ENCODE measurements at places on chromosomes 11 and 22.

- no peak for DNase-seq
These were observed 38.7 kb upstream of the E2F8 start for GRCh38 chr11:19279451-19279850.

- DNase-seq: peak; percentile 15
These were observed at the start of gene SCUBE1 for GRCh38 chr22:43343262-43343669. Gene SCUBE1 (minus strand): TSS chr22:43343372. CDS start chr22:43343261, 111 bp downstream.

- no peak for DNase-seq
These were observed 7.7 kb downstream of the CEP164 start for GRCh38 chr11:117335399-117335798.

- no peak for DNase-seq
These were observed 2.5 kb downstream of the KCNJ4 start for GRCh38 chr22:38452373-38453065.

DNA sequence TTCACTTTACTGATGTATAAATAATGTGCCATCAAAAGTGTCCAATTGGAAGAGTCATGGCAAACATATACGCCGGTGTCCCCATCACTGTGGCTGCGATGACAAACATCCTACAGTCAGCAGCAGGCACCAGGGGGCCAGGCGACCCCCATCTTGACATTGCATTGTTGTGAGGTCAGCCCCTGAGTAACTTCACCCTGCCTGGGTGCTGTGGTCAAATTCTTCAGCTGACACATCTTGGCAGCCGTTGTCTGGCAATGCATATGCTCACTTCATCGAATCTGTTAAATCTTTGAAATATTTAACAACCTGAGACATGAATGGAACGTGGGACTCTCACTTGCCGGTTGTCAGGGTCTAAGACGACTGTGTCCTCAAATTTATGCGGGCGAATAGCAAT lies 430.9 kb downstream of the BRD1 start:
- no peak for DNase-seq

GRCh38 chr11:27058456-27058855 lies 17.8 kb downstream of the BBOX1 start:
- no peak for DNase-seq

- DNase-seq: no peak
These were observed 108.4 kb downstream of the ZBTB16 start for GRCh38 chr11:114167771-114168448.

DNA sequence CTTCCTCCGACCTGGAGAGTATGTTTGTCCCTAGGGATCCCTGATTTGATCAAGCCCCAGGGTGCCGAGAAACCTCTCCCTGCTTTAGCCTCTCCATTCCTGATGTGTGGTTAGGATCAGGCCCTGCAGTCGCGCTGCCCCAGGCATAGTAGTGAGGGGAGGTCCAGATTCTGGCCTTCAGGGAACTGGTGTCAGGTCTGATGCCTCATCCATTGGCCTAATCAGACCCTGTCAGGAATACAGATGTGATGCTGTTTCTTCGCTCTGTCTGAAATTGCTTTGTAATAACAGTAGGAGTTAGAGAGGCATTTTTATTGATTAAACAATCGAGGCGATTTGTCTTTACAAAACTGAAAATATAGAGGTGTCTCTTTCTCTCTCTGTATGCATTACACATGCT lies 75.2 kb downstream of the GRIK4 start:
- DNase-seq: no peak

DNA sequence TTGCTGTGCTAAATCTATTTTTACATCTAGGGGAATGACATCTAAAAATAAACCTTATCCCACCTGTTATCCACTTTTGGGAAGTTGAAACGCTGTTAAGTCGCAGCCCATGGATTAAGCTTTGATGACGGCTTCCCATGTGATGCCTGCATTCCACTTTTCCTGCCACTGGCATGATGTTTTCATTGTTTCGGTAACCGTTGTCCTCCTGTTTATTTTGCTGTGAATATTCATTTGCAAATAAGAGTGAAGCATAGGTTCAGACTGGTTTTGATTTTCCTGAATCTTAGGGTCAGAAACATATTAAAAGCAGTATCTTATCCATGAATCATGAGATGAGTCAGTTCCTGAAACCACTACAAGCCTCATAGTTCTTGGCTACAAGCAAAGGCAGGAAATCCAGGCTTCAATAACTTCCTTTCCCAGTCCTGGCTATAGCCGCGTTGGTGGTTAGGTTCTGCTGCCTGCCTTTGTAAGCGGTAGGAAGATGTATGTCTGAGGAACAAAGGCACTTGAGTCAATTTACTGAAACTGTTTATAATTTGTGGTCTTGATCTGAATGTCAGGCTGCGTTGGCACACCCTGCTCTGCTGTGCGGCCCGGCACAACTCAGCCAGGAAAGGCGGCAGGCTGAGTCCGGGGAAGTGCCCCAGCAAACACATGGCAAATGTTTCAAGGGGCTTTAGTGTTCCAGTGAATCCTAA lies 19.4 kb downstream of the TEAD1 start:
- DNase-seq: no peak

DNA sequence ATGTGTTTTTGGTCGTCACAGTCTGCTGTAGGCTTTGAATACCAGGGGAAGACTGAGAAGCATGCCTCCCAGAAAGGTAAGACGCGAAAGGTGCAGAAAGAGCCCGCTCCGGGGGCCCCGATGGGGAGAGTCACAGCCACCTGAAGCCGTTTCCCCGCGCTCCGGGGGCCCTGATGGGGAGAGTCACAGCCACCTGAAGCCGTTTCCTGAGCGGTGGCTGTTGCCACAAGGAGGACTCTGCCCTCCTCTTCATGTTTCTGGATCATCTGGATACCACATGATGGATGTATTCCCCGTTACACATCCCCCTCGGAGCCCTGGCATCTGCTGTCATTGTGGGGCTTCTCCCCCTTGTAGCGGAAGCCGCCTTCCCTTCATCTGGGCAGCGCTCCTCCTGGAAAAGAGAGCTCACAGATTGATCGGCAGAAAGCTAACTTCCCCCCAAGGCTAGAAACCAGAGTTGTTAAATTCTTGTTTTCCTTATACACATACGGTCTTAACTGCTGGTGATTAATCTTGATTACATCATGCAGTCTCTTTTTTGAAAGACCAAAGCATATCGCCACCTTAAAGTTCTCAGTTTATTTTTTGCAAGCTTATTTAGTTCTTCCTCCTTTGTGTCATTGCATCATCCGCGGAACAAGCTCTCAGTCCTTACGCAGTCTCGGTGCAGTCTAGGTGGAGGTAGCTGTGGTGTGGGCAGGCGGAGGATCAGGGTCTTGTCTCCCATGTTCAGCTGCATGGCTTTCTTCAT lies 17.5 kb downstream of the CTTN start:
- DNase-seq: no peak

DNA sequence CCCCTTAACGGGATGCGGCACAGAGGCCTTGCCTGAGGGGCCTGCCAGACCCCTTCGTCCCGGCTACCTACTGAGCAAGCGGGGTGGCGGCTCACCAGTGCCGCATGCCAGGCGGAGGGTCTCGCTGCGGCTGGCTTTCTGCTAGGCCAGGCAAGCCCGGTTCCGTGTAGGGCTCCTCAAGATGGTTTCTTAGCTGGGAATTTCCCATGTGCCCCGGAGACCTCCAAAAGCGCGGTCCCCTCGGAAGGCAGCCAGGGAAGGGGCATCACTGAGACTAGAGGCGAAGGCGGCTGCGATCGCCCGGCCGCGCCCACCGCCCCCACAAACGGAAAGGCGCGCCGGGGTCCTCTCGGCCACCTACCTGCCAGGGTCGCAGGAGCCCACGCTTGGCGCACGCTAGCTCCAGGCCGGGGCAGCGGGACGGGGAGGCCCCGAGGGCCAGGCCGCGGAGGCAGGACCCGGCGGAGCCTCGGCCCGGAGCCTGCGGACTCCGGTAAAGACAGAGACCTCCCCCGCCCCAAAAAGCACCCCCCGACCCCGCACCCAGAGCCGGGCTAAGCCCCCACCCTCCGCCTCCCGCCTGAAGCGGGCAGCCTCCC lies 23.8 kb downstream of the MICAL3 start:
- DNase-seq: no peak

- no peak for DNase-seq
These were observed 36.8 kb downstream of the WNT11 start for GRCh38 chr11:76169473-76169896.

GRCh38 chr11:19375440-19375839 lies 134.7 kb upstream of the E2F8 start:
- DNase-seq: no peak

DNA sequence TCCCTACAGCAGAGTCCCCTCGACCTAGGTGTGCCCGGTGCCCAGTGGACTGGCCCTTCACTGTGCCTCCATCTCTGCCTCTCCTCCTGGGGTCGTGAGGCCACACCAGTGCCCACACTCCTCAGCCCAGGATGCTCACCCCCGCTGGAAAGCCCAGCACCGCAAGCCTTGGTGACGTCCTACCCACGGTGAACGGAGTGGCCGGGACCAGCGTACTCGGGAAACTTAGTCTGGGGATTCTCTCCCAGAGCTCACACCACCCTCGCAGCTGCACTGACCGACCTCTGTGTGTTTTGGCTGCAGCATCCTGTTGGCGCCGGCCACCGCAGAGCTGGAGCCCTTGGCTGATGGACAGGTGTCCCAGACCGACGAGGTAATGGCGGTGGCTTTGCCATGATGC lies 35.5 kb upstream of the KRTAP5-7 start:
- DNase-seq: no peak

GRCh38 chr11:12216671-12217374 lies 106.4 kb downstream of the MICAL2 start:
- DNase-seq: no peak

DNA sequence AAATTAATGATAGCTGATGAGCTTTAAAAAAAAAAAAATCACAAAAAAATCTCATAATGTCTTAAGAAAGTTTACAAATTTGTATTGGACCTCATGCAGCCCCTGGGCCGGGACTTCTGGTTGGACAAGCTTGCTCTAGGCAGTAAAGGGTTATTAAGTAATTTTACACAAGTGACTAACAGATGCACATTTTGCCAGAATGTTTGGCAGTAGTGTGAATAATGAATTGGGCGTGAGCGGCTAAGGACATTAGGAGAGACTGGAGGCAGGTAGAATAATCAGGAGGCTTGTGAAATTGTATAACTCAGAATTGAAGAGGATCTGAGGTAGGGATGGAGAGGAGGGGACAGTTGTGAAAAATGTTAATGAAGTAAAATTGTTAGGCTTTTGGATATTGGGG lies 77.4 kb downstream of the HIPK3 start:
- no peak for DNase-seq

- no peak for DNase-seq
These were observed 23.7 kb downstream of the ADAMTS8 start for GRCh38 chr11:130404727-130405126.

DNA sequence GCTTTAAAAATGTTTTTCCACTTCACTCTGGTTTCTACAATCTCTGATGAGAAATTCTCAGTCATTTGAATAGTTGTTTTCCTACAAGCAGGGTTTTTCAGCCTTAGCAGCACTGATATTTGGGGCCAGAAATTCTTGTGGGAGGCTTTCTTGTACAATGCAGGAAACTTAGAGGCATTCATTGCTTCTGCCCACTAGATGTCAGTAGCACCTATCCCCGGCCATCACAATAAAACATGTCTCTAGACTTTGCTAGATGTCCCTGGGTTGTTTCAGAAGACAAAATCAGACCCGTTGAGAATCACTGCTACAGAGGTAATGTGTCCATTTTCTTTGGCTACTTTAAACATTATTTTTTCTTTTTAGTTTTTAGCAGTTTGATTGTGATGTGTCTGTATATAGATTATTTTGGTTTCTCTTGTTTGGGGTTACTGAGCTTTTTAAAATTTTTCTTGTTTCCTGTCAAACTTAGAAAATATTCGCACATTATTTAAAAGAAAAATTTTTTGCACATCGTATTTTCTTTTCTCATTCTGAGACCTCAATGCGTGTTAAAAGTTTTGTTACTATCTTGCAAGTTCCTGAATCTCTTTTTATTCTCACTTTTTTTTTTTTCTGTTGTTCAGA lies 60.8 kb upstream of the CCDC179 start:
- no peak for DNase-seq

DNA sequence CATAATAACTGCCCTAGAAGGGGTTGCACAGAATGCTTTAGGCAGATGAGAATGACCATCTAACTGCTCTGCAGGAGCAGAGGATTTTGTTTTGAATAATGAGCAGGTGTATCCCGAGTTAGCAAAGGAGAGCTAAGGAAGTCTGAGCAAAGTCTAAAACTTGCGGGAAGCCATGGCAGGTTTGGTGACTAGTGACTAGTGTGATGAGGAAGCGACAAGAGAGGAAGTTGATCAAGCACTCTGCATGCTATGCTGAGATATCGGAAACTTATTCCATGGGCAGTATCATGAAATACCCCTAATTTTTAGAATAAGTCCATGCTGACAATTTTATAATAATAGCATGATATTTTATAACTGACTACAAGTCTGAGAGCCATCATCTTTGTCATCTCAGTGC lies 12.9 kb downstream of the OLFML1 start:
- no peak for DNase-seq

GRCh38 chr22:49892226-49892899 lies 25.9 kb downstream of the ALG12 start:
- no peak for DNase-seq

GRCh38 chr22:36284171-36284571 lies 31.2 kb downstream of the APOL1 start:
- DNase-seq: no peak

DNA sequence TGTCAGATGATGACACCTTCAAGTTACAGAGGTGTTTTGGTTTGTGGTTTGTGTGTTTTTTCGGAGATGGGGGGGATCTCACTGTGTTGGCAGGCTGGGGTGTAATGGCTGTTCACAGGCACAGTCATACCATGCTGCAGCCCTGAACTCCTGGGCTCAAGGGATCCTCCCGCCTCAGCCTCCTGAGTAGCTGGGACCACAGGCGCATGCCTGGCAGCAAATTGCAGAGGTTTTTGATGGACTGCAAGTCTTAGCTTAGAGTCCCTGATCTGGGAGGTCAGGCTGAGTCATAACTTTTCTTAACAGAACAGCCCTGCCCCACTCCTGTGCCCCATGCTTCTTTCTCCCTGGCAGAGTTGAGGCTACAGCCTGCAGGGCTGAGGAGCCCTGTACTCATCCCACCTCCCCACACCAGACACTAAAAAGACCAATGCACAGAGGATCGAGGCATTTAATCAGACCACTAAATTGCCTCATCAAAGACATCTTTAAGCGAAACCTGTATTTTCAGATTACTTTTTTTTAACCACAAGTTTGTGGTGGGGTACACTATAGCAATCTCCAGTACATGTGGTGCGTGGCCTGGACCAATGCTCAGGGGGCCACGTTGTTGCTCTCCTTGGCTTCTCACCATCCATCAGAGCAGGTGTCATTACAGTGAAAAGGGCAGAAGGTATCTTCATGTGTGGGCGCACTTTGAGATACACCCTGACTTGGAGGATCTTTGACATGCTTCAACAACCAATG lies 17.1 kb upstream of the ADORA2A start:
- DNase-seq: no peak
